ENCODE measurements at places on chromosomes 2 and 18. TPM values are rescaled to one million over a fixed set of nuclear protein-coding genes. Genes with fewer than 3 reads are reported as not detected.

DNA sequence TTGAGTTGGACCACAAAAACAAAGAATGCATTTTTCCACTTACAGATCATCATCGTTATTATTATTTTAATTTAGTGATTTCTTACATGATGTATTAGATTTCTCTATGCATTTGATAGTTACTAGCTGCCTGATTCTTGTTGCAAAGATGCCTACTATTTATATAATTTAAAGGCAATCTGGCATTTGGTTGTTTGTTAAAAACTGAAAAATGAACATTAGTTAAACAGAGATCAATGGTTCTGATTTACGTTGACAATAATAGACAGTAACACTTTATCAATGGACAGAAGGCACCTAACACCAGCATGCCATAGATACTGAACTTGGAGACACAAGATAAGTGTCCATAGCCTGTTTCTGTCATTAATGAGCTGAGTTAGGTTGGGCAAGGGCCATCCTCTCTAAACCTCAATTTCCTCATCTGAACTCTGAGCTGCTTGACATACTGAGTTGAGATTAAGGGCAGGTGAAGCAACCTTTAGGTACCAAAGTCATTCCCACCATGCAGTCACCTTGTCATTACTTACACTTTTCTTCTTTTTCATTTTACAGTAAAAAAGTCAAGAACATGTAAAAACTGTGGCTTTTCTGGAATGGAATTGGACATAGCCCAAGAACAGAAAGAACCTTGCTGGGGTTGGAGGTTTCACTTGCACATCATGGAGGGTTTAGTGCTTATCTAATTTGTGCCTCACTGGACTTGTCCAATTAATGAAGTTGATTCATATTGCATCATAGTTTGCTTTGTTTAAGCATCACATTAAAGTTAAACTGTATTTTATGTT lies 3.1 kb downstream of the CCL20 start:
- DNase-seq: no peak

- no peak for DNase-seq
These were observed 49.8 kb upstream of the TNP1 start for GRCh38 chr2:216909541-216910210.

GRCh38 chr2:194443926-194444325 lies 1213.1 kb upstream of the SLC39A10 start:
- no peak for DNase-seq

- DNase-seq: no peak
These were observed 6.0 kb upstream of the HIBCH start for GRCh38 chr2:190325588-190325987.

DNA sequence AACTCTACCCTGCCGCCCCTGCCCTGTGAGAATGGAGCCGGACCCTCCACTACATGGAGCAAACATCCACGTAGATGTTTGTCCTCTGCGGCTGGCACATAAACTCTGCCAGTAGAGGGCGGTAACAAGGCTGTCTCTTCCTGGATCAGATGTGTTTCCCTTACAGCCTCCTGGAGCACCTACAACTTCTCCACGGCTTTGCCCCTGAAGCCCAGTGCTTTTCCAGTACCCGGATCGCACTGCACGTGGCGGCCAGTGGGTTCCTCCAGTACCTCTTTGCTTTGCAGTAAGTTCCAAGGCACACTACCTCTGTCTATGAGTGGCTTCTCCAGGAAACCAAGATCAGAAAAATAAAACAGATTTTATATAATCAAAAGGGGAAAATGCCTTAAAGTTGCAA lies 651.3 kb downstream of the DCDC2C start:
- no peak for DNase-seq

GRCh38 chr2:144401036-144401435 lies 118.9 kb downstream of the ZEB2 start:
- DNase-seq: no peak

- no peak for DNase-seq
These were observed 313.0 kb downstream of the RDH14 start for GRCh38 chr2:18247282-18248110.

GRCh38 chr18:77110400-77110799 lies 22.2 kb downstream of the MBP start:
- DNase-seq: no peak

GRCh38 chr2:139271879-139272278 lies 491.7 kb upstream of the NXPH2 start:
- DNase-seq: no peak

DNA sequence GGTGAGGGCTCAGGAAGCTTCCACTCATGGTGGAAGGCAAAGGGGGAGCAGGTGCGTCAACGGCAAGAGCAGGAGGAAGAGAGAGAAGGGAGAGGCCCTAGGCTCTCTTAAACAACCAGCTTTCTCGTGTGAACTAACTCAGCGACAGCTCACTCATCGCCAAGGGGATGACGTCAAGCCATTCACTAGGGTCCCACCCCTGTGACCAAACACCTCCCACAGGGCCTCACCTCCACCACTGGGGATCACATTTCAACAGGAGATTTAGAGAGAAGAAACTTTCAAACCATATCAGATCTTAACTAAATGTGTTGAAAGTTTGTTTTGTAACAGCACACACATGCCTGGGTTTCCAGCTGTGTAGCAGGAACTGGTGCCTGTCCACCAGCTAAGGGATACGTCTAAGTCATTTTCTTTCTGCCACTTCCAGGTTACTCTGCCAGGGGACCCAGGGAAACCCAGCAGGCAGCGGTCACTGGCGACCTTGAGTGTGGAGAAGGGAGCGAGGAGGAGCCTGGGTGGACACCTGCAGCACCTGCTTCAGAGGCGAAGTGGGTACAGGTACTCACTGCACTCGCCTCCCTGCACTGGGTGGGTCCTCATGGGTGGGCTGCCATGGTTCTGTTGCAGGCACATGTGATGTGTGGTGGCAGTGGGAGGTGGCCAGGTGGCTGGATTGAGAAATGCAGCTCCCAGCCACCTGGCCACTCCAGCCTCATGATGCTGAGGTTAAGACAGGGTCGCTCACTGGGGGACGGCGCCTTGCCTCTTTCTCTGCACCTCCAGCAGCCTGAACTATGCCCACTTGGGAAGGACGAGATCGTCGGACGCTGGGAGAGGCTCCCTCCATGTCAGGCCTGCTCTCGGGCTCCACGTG lies 8.4 kb upstream of the GPC1 start:
- no peak for DNase-seq

DNA sequence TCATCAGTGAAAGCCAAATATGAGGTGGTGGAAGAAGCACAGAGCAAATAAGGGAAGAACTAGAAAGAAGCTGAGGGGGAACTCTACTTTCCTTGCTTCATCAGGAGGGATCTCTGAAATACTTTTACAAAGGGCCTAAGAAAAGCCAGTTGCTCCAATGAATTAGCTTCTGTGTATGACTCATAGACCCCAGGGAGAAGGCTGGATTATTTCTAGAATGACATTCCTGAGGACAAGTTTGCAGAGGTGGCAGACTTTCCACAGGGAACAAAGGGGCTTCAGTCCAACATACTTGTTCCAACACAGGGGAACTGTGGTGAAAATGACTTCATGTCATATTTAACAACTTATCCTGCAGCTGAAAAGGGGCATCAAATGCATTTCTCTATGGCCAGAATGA lies 29.0 kb downstream of the DOK1 start:
- no peak for DNase-seq

GRCh38 chr2:23400703-23401102 lies 15.7 kb downstream of the KLHL29 start:
- DNase-seq: no peak

- peak; percentile 62 for DNase-seq
These were observed 29.3 kb upstream of the DUSP2 start for GRCh38 chr2:96174251-96175144.

POTEI gene
- not detected for total RNA-seq

ANKRD30BL gene
- total RNA-seq: not detected

KLHL41 gene
- total RNA-seq: 1.6 TPM

SERPINB12 gene
- not detected for total RNA-seq

OBSL1 gene
- 135 TPM for total RNA-seq

SEC11C gene
- total RNA-seq: 36.6 TPM

LOXHD1 gene
- total RNA-seq: 0.21 TPM

SPP2 gene
- not detected for total RNA-seq

TMEM198 gene
- 2.1 TPM for total RNA-seq

Measured in tibial nerve (tissue), 4 donors.